ENCODE measurements at places on chromosomes 4 and X.

- no peak for DNase-seq
These were observed 153.4 kb downstream of the ARX start for GRCh38 chrX:24862343-24862742.

DNA sequence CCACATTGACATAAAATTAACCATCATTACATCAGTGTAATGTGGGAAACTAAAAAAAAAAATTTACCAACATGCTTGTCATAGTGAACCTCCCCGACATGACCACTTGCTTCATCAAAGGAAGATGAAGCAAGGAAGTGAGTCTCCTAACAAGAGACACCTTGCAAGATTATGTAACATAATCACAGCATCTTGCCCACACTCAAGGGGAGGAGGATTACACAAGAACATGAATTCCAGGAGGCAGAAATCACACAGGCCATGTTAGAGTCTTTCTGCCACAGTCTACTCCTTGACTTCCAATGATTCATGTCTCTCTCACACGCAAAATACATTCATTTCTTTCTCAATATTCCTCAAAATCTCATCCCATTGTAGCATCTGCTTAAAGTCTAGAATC lies 93.3 kb downstream of the AKAP4 start:
- no peak for DNase-seq

GRCh38 chr4:1072830-1073446 lies 40.4 kb downstream of the RNF212 start:
- DNase-seq = peak; percentile 7

DNA sequence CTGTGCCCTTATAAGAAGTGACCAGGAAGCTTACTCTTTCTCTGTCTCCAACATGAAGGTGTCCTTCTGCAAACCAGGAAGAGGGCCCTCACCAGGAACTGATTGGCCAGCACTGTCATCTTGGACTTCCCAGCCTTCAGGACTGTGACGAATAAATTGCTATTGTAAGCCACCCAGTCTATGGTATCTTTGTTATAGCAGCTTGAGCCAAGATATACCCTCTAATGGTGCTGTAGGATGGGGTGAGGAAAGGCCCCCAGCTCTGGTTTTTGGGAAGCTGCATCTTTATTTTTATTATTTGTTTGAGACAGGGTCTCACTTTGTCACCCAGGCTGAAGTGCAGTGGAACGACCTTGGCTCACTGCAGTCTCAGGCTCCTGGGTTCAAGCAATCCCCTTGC lies 1.2 kb upstream of the MGST2 start:
- DNase-seq = no peak

- DNase-seq = no peak
These were observed 124.1 kb upstream of the PDHA2 start for GRCh38 chr4:95715830-95716229.

DNA sequence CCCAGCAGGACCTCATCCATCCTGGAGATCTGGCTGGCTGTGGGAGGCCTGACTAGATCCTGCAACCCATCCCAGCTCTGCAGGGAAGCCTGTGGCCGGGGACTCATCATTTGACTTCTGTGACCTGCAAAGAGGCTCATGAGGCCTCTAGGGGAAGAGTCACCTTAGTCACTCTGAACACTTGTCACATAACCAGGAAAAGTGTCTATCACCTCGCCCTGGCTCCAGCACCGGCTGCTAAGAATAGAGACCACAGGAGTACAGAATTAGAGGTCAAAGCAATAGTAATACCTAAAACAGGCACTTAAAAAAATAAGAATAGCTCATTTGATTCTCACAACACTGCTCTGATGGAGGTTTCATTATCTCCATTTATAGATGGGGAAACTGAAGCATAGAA lies 3.8 kb upstream of the NSG1 start:
- no peak for DNase-seq

DNA sequence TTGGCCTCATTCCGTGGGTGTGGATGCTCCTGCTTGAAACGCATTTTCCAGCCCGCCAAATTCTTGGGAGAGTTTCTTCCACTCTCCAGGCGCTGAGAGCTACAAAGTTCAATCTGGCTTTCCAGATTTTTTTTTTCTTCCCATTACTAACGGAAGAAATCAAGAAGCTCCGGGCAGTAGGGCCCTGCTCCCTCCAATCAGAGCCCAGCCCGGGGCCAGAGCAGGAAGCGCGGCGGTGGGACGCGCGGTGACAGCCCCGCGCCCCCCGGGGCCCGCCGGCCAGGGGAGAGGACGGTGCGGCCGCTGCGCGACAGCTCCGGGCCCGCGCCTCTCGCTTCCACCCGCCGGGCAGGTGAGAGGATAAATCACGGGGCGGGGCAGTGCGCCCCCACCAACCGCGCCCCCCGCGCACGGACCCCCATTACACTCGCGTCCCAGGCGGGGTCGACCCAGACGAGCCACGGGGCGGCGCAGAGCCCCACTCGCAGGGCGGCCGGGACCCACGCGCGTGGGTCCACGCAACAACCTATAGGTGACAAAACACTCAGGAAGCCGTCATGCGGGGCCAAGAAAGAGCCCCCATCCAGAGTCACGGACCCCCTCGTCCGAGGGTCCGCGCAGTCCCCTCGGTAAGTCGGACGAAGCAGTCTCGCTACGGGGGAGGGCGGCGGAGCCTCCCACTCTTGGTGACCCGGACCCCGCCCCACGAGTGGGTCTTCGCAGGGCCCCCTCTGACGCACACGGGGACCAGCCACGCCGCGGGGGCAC lies 868 bp downstream of the AFAP1 start:
- no peak for DNase-seq

GRCh38 chr4:183639291-183639690 lies 19.7 kb downstream of the RWDD4 start:
- no peak for DNase-seq

GRCh38 chr4:42533042-42533441 lies 123.9 kb downstream of the ATP8A1 start:
- DNase-seq = no peak

DNA sequence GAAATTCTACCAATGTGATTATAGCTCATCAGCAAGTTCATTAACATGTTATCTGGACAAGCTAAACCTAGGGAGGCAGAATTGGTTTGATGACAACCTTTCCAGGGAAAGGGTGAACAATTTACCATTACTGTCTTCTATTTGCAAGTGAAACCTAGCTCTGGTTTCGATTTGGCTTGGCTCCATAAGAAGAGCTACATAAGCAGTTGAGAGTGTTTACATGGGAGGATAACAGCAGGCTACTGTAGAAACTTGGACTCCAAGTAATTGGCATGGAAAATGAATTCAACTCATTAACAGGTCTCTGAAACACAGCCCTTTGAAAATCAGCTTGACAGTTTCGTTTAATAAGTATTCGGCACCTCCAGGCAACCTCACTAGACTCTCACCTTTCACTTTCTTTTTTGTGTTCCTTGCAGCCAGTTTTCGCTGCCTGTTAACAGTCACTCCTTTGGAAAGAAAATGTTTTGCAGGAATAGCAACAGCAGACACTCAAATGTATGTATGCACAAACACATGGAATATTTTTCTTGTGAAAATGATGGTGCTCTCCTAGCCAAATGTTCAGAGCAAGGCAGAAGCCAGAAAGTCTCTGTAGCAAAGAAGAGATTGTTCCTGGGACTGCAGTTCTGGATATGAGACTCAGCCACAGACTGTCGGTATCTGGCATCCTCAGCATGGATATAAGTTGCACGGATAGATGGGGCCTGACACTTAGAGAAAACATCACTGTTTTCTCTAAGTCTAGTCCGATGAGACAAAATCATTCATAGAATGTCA lies 27.5 kb downstream of the POU3F4 start:
- DNase-seq = no peak

- DNase-seq = no peak
These were observed 83.2 kb upstream of the IL1RAPL2 start for GRCh38 chrX:104482757-104483156.

- no peak for DNase-seq
These were observed 23.2 kb downstream of the TNIP3 start for GRCh38 chr4:121140716-121141460.

DNA sequence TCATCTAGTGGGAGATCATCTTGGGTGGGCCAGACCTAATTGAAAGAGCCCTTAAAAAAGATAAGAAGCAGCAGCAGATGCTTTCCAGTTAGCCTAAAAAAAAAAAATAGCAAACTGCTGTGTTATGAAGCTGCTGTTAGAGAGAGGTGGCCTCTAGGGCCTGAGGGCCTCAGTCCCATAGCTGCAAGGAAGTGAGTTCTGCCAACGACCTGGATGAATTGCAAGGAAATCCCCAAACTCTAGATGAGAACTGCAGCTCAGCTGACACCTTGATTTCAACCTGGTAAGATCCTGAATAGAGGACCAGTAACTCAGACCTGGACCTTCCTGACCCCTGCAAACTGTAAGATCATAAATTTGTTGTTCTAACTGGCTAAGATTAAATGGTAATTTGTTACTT lies 275.2 kb downstream of the TENM3 start:
- no peak for DNase-seq

GRCh38 chr4:12186526-12186925 lies 757.8 kb upstream of the HS3ST1 start:
- no peak for DNase-seq

GRCh38 chr4:136012220-136012619 lies 1520.1 kb downstream of the PCDH18 start:
- DNase-seq = no peak

GRCh38 chr4:53614591-53614990 lies 23.3 kb upstream of the LNX1 start:
- no peak for DNase-seq

DNA sequence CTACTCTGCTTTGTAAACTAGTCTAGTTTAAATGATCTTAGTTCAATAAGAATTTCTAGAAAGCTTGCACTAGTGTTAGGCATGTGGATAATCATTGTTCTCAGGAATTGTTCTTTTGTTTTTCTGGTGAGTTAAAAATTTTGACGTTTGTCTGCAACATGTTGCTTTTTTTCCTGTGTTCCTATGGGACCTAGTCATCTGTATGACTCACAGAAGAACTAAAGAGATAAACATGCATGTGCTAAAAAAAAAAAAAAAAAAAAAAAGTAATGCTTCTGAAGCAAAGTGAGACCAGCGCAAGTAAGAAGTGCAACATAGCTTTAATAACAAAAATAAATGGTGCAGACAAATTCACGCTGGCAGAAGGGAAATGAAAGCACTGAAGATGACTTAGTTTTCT lies 471.2 kb downstream of the IQCM start:
- no peak for DNase-seq

DNA sequence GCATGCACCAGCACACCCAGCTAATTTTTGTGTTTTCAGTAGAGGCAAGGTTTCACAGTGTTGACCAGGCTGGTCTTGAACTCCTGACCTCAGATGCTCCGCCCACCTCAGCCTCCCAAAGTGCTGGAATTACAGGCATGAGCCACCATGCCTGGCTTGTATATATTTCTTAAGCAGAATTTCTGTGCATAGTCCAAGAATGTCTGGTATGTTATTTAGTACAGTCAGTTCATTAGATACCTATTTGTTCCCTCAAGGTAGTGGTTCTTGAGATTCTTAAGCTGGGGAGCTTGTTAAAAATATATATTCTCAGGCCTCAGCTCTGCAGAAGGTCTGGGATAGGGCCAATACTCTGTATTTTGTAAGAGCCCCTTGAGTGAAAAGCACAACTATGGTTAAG lies 4.6 kb upstream of the SERTM2 start:
- no peak for DNase-seq

GRCh38 chr4:69522554-69522953 lies 26.8 kb upstream of the UGT2B4 start:
- no peak for DNase-seq

DNA sequence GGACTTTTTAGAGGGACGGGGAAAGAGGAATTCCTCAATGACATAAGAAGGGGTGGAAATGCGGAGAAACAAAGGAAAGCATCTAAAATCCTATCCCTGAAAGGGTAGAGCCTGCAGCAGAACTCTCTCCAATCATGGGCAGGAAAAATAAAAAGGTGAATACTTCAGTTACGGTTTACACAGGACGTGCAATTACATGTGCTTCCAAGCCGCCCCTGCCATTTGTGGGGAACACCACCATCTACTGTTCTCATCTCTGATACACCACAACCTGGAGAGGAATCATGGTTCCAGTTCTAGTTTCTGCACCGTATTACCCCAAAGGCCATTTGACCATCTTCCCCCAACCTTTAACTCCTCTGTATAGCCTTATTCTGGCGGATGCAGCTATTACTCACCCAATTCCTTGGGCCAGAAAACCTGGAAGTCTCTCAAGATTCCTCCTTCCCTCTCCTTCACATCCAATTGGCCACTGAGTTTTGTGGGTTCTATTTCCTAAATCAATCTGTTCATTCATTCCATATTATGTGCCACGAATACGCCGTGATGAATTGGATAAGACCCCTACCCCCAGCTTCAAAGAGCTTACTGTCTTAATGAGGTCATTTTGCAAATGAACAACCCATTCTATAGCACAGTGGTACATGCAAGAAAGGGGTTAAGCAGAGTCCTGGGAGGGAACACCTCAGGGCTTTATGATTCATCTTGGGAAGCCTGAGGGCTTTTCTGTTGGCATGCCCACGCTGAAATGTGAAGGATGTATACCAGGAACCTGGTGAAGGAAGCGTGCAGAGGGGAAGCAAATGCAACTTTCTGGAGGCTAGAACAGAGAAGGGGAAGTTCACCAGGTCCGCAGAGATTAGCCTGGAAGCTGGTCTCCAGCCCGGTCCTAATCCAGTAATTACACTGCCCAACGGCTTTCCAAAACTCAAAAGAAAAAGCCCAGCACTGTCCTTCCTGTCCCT lies 1.4 kb upstream of the MSL3 start:
- DNase-seq = no peak

- no peak for DNase-seq
These were observed 191.4 kb downstream of the NDST4 start for GRCh38 chr4:114921790-114922591.

DNA sequence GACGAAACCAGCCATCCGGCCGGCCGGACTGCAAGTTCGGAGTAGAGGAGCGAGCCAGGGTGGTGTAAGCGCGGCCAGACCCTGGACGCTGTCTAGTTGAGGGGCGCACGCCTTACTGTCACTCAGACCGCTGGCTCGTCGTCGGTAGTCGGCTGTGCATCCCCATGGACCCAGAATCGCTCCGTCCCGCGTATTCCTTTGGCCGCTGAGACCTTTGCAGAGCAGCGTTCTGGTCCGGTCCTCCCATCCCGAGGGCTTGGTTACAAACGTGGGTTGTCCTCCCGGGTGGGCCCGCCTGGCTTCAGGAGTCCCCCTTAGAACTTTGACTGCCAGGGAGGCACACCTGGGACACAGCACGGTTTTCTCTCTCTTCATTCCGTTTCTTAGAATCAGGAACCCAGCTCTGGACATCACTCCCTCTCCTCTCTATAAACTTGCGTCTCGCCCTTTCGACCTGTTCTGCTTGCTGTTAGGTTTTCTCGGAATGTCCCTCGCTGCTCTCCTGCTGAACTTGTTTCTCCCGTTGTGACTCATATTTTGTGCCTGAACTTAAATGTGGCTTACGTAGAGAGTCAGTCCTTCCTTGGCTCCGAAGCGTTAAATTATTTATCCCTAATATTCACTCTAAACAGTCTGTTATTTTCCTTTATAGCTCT lies 672 bp downstream of the PGM2 start:
- no peak for DNase-seq

DNA sequence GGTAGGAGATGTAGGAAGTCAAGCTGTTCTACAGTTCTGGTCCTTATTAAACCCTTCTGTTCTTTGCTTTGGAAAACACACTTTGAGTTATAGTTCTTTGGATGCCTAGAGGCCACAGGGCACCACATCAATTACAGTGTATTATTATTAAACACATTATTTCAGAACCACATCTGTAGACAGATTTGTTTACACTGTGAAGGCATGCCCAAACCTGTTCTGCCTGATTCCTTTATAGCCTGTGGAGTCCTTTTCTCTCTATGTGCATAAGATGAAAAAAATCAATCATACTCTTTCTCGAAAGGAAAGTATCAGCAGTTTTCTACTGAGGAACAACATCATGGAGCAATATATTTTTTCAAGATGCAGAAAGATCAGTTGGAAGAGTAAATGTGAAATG lies 371.3 kb upstream of the INTU start:
- no peak for DNase-seq

Measured in stimulated activated CD4-positive, alpha-beta T cell treated with anti-CD3 and anti-CD28 coated beads, Interleukin-1b, Interleukin-23, amount 100 ng/mL, for 1 hour (primary cell).